KG1 (cell line): ENCODE measurements at places on chromosomes 3 and 15.

GRCh38 chr3:182969277-182969676, 11.1 kb downstream of the DCUN1D1 start:
- no peak for DNase-seq

GRCh38 chr3:66362541-66362941, 138.3 kb downstream of the LRIG1 start:
- DNase-seq, result no peak

GRCh38 chr15:66860844-66861243, 158.8 kb downstream of the SMAD6 start:
- no peak for DNase-seq

GRCh38 chr3:187624588-187624987, 45.6 kb downstream of the SST start:
- no peak for DNase-seq

GRCh38 chr3:23767546-23767945, 38.2 kb upstream of the UBE2E1 start:
- no peak for DNase-seq

DNA sequence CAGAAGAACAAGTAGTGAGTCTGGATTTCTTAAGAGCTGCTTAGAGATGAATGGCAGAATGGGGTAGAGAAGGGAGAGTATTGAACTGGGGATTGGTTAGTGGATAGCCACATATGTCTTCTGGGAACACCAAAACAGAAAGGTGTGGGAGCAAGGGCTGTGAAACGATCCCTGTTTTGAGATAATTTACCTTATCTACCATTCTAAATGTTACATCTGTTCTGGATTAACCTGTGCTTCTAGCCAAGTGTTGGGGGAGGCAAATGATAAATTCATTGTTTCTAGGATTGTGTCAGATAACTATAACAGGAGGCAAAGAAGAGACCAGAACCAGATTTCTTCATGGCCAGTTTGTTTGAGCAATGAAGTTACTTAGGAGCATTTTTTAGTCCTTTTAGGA, 8.4 kb downstream of the NR1D2 start:
- DNase-seq, result no peak

- no peak for DNase-seq
These were observed 389 bp downstream of the APEH start for GRCh38 chr3:49674497-49674983.

- no peak for DNase-seq
These were observed 5.0 kb upstream of the PAQR9 start for GRCh38 chr3:142968319-142969025.

DNA sequence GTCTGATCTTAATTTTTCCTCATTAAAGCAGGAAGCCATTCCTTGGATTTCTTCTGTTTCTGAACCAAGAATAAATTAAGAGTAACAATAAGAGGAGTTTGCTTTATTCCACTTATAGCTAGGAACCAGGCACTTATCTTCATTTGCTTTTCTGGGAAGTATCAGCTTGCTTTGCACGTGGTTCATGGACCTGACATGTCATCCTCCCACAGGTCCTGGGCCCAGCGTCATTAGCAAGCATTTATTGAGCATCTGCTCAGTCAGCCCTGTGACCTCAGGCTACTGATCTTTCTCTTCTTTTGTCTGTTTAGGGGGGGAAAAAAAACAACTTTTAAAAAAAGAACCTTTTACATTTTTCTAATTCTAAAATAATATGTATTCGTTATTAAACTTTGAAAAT, 34.7 kb upstream of the CRTC3 start:
- no peak for DNase-seq

DNA sequence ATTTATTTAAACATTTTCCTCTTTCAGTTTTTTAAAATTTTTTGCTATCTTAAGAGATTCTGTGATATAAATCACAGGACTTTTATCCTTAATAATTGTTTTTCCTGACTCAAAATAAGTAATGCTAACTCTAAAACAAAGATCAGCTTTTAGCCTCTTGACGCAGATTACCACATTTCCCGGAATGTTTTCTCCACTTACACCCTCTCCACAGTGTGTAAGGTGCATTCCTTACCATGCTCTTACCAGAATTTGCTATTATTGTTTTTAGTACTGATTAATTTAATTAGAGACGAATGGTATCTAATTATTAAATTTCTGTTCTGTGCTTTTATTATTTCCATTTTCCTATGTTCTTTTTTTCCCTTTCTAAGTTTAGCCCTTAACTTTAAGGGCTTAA, 34.8 kb downstream of the GUCA1C start:
- no peak for DNase-seq
